ENCODE measurements at places on chromosomes 2 and 18.

DNA sequence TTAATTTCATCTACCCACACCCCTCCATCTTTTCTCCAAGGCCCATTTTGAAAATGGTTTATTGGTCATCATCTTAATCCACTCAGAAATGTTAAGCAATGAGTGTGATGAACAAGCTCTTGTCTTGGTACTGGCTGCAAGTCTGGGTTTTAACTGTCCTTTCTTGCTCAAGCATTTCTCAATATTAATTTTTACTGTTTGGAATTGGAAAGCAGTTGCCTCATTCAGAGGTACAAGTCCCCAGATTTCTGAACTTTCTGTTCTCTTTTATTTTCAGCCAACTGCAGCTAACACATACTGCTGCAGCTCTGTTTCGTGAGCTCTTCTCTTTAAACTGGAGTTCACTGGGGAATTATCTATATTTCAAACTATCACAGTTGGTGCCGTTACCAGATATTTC is 99.4 kb upstream of the TEX51 start:
- DNase-seq: no peak

DNA sequence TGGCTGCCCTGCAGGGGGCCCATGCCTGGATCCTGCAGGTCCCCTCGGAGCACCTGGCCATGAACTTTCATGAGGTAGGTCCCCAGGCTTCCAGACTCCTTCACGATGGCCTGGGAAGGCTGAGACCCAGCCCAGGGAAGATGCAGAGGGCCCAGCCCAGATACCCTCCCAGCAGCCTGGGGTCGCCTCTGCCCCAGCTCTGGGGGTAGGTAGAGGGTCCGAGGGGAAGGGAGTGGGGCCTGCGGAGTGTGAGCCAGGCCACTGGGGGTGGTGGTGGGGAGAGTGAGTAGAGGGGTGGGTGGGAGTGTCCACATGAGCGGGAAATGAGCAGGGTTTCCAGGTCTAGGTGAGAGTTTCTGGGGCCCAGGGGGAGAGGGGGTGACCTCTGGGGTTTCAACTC is 1.2 kb upstream of the CHRND start:
- no peak for DNase-seq

GRCh38 chr2:230347659-230348305 is 20.8 kb downstream of the SP140L start:
- DNase-seq: no peak

DNA sequence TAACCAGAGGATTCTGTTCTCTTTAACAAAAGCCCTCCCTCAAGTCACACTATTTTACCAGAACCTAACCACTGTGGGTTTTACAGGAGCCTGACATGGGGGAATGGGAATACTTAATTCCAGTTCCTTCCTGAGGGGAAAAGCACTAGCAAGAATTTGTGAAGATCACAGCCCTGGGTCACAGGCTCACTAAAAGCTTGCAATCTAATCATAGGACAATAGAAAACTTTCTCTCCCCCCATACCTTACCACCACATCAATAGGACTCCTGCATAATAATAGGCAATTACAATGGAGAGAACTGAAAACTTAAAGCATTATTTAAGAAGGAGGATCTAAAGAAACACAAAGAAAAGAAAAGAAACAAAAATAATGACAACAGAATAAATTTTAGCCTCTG is 225.8 kb upstream of the ZNF804A start:
- no peak for DNase-seq

- DNase-seq: no peak
These were observed 117.6 kb downstream of the DOCK10 start for GRCh38 chr2:224924631-224925030.

GRCh38 chr2:189794310-189794709 is 10.1 kb downstream of the PMS1 start:
- no peak for DNase-seq

DNA sequence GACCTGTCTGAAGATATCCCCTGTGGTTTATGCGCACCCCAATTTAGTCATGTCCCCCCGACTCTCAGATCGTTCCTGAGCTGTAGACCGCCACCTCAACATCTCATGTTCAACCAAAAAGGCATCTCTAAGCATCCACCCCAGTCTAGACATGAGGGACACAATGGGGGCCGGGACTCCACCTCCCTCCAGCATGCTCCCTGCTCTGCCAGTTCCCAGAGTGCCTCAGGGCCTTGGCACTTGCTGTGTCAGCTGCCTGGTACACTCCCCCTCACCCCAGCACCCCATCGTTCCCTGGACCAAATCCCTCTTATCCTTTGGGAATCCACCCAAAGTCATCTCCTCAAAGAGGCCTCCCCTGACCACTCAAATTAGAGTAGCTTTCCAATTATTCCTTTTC is 22.2 kb downstream of the TNS1 start:
- no peak for DNase-seq

GRCh38 chr2:1613078-1613445 is 131.3 kb downstream of the PXDN start:
- no peak for DNase-seq

GRCh38 chr2:196409376-196409775 is 230.1 kb upstream of the CCDC150 start:
- no peak for DNase-seq

DNA sequence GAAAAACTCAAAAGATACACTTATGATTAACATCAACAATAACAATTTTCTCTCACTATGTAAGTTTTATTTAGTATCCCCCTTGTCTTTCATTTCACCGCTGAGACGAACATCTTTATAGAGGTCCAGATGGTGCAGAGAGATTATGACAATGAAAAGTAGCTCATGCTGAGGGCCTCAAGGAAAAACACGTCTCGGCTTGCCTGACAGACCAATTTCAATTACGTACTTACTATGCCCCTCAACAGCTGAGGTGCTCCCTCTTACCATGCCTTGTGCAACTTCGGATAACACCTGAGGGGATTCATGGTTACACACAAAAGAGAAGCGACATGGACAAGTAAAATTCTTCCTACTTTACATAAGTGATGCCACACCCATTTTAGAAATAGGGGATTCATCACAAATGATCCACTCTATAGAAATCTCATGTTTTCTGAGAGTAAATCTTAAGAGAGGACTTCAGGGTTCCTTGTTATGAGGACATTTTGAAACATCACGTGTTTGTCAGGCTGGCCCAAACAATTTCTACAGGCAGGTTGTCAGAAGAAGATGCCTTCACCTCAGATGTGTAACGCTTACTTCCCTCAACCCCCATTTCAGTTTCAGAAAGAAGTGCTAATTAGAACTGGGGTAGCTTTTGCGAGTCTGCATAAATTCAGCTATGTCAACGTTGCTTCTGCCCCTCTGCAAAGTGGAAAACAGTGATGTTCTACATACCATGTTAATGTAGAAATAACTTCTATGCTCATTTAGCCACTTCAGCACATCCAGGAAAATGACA is 191.4 kb downstream of the NRXN1 start:
- no peak for DNase-seq

- DNase-seq: no peak
These were observed 5.3 kb upstream of the IL18R1 start for GRCh38 chr2:102350137-102350793.

DNA sequence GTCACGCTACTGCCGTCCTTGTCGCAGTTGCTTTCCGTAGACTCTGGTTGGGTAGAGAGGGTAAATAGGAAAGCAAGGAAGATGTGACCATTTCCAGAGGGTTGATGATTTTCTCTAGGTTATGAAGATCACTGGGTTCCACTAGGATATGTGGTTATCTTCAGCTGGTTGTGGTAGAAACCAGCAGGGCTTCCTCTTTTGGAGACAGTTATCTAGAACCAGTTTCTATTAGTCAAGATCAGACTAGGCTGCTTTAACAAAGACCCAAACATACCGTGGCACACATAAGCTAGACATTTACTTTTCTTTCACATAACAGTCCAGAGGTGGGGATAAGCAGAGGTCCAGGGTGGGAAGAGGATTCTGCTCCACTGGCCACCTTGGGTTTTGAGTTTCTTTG is 59.6 kb downstream of the FASTKD2 start:
- DNase-seq: no peak

GRCh38 chr2:55585451-55586080 is 31.9 kb downstream of the PPP4R3B start:
- no peak for DNase-seq

GRCh38 chr2:109466674-109467575 is 146.8 kb downstream of the SEPTIN10 start:
- DNase-seq: no peak

- no peak for DNase-seq
These were observed 109.8 kb upstream of the YPEL5 start for GRCh38 chr2:30037016-30037415.

DNA sequence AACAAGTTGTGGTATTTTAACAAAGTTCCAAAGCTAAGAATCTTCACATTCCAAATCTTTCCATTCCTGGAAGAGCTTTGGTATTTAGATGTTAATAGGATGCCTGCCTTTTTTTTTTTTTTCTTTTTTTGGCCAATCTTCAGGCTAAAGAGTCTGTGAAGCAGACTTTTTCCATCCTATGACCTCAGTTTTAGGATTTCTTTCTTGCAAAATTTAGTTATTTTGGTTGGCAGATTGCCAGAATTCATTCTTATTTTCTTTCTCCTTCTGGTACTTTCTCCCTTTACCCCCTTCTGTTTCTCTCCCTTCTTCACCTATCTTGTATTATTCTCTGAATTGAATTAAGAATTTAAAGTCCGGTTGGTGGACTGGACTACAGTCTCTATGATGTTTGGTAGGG is 217.8 kb upstream of the REV1 start:
- no peak for DNase-seq

DNA sequence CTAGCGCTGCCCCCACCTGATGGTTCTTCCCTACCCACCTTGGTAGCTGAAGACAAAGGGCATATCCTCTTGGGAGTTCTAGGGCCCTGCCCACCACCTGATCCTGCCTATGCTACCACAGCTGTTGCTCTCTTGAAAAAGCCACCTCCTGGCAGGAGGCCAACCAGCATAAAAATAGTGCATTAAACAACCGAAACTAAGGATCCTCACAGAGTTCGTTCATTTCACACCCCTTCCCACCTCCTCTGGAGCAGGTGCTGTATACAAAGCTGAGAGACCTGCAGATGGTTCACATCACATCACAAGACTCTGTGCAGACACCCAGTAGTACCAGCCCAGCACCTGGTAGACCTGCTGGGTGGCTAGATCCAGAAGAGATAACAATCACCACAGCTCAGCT is 1348.0 kb upstream of the TMEFF2 start:
- DNase-seq: no peak

DNA sequence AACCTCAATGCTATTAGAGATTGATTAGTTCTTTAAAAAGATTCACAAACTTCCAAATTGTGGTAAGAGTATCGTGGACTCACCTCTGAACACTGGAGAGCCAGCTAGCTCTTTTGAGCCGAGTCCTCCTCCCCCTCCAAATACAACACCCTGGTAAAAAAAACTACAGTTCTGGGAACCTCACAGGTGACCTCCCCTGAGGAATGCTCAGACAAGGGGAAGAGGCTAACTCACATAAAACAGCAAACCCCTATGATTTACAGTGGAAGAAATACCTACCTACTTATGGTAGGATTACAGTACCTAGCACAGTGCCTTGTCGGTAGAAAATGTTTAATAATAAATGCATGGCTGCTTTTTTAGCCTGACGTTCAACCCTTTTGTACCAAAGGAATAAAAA is 8.4 kb downstream of the ZNF24 start:
- DNase-seq: no peak

- DNase-seq: no peak
These were observed 31.3 kb upstream of the MALL start for GRCh38 chr2:110146945-110147332.

GRCh38 chr2:186517090-186517489 is 31.0 kb downstream of the ZC3H15 start:
- DNase-seq: no peak

DNA sequence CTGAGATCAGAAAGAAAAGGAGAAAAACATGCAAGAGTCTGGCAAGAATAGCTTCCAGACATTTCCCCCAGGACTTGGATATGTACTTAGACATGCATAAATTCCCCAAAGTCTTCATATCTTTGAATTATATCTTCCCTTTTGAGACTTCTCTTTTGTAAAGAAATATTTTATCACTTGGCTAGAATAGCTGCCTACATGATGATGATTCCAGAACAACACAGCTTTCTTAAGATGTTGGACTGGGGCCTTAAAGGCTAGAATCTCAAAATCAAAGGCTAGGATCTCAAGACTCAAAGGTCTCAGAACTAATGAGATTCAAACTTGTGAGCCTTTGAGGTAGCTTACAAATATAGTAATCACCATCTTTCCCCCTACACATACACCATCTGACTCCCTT is 842.3 kb downstream of the BCL11A start:
- no peak for DNase-seq
